Stomach (tissue), 19 donors: ENCODE measurements at places on chromosomes 11 and 22.

DNA sequence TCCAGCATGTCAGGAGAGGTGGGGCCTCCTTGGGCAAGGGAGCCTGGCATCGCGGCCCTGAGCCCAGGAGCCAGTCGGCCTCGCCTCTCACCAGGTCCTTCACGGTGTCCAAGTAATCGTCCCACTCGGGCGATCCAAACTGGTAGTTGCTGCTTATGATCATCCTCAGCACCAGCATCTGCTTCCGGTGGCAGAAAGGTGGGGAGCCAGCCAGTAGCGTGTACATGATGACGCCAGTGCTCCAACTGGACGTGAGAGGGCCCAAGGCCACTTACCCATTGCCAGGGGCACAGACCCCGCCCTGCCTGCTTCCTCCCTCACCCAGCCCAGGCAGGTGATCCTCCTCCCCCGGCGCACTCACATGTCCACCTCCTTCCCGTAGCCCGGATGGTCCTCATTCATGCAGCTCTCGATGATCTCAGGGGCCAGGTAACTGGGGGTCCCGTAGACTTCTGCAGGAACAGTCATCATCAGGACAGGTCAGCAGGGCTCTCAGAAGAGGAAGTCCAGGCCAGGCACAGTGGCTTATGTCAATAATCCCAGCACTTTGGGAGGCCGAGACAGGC, 214.7 kb downstream of the OR4C45 start:
- DNase-seq = no peak

- DNase-seq = no peak
Observed at GRCh38 chr11:93199616-93200015, 1.8 kb upstream of the SLC36A4 start.

- DNase-seq = peak; percentile 33
Observed at GRCh38 chr11:27467181-27467913, 5.2 kb downstream of the LGR4 start.

DNA sequence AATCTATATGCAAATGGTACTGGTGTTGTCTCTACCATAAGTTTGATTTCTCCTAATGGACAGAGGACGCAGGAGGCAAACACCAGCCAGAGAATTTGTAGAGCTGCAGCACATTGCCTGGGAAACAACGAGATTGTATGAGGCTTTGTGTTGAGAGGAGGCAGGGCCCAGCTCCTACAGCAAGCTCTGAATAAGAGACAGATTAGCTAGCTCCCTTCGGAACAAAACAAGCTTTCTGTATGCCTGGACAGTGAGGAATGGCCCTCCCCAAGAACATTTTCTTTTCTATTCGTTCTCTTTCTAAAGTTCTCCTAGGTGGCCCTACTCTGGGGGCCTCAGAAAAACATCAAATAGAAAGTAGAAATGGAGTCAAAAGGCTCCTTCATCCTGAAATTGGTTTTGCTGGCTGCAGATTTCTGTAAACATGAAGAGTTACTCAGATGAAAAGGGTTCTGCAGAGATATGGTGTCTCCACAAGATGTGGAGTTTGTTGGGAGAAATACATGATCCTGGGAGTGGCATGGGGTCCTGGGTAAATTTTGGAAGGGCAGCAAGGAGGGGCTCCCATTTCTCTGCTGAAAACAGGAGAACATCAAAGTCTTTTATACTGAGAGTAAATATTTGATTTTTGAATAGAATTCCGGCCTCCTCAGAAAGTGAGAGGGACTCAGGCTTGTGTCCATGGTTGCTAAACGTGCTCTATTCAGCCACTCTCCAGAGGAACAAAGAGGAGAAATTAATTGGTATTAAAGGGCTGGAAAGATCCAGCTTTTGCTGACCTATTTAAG, 6.8 kb upstream of the HEPACAM start:
- no peak for DNase-seq

- no peak for DNase-seq
Observed at GRCh38 chr11:95821640-95822039, 31.3 kb downstream of the CEP57 start.

DNA sequence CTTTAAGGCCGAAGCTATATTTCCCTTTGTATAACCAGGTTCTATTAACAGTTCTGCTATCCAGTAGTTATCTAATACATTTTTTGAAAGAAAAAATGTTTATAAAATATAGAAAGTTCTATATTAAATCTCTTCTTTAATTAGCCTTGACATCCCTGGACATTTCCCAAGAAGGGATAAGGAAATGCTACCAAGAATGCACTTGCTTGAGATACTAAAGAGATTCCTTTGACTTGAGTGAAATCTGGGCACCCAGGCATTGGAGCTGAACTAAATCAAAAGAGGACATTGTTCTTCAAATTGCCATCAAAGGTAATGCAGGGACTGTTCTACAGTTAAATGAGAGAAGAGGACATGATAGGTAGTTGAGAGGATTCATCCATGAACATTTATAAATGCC, 535.9 kb upstream of the FAT3 start:
- DNase-seq = no peak

DNA sequence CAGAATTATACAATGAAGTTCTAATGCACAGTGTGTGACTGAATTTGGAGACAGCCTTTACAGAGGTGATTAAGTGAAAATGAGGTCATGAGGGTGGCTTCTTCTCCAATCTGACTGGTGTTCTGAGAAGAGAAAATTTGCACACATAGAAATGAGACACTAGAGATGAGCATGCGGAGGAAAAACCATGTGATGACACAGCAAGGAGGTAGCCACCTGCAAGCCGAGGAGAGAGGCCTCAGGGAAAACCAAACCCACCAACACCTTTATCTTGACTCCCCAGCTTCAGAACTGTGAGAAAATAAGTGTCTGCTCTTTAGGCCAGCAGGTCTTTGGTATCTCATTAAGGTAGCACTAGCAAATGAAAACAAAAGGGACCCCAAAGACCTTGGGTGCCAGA, 93.2 kb downstream of the GGTLC2 start:
- DNase-seq = no peak

- no peak for DNase-seq
Observed at GRCh38 chr11:73239571-73240189, 21.6 kb downstream of the P2RY2 start.

DNA sequence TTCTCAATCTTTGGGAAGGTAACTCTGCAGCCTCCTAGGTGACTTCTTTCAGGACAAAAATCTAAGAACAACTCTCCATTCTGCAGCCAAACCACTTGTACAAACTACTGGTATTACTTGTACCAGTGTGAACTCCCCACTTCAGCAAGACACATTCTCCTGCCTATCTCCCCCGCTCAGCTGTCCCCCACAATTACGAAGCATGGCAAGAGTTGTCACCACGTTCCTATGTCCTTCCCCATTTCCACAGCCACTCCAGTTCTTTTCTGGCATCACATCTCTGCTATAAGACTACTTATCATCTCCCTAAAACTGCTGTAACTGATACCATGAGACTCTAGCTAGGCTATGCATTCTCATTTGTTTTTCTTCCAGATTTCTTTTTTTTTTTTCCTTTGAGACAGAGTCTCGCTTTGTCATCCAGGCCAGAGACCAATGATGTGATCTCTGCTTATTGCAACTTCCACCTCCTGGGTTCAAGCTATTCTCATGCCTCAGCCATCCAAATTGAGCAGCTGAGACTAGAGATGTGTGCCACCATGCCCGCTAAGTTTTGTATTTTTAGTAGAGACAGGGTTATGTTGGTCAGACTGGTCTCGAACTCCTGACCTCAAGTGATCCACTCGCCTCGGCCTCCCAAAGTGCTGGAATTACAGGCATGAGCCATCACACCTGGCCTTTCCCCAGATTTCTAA, 71.9 kb upstream of the CDON start:
- no peak for DNase-seq

DNA sequence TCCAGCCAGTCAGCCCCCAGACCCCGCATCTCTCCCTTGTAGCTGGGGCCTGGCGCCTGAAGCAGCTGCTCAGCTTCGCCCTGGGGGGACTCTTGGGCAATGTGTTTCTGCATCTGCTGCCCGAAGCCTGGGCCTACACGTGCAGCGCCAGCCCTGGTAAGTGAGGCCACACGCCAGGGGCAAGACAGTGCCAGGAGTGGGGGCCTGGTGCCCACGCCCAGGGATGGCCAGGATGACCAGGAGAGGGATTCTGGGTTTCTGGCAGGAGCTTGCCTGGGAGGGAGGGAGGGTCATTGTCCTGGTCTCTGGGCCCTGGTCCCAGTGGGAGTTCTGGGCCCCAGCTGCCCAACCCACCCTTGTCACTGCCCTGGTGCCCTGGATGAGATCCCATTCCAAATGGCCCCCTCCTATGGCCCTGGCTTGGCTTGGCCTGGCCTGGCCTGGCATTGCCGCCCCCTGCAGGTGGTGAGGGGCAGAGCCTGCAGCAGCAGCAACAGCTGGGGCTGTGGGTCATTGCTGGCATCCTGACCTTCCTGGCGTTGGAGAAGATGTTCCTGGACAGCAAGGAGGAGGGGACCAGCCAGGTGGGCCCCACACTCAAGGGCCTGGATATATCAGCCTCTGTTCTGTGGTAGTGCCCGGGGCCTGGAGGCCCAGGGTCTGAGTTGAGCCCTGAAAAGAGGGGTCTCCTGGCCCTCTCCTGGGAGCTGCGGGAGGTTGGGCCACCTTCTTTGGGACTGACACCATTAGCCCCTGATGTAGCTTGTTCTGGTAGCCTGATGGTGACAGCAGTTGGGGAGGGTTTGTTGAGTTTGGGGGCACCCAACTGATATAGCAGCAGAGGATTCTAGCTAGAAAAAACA, 3.7 kb downstream of the SLC39A13 start:
- DNase-seq = peak; percentile 71

DNA sequence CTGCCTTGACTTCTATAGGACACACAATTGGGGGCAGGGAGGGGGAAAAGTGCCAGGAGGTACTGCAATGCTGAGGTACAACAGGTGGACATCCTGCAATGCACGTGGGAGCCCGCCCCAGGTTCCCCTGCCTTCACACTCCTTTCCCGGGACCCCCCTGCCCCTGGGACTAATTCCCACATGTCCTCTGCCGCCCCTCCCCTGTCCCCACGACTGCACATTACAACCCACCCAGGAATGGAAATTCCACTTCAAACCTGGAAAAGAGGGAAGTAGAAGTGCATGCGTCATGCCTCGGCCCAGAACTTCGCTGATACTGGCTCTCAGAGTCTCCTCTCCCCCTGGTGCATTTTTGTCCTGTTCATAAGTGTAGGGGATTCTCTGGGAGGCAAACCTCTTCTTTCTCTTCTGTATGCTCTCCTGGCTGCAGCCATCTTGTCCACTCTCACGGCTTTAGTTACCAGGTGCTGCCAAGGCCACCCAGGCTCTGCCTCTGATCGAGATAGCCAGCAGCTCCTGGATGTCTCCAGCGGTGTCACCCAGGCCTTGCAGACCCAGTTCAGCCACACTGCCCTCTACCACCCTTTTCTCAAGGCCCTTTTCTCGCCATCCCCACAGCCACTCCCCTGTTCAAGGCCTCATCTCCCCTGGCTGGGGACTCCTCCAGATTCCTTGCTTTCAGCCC, 43.7 kb downstream of the GDPD5 start:
- no peak for DNase-seq

DNA sequence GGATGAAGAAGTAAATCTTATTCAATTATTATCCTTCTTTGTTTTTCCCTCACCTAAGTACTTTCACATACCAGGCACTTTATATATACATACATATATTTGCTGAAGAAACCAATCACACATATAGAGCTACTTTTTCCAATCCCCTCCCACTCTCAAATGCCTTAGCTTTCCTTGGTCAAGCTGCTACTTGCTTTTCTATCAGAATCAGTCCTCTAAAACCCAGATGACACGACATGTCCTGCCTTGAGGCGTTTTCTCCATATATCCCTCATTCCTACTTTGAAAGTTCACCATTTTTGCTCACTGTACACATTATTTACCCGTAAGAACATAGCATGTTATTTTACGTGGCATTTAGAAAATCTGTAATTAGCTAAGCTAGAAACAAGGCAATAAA, 5.4 kb downstream of the RAB38 start:
- DNase-seq = no peak

DNA sequence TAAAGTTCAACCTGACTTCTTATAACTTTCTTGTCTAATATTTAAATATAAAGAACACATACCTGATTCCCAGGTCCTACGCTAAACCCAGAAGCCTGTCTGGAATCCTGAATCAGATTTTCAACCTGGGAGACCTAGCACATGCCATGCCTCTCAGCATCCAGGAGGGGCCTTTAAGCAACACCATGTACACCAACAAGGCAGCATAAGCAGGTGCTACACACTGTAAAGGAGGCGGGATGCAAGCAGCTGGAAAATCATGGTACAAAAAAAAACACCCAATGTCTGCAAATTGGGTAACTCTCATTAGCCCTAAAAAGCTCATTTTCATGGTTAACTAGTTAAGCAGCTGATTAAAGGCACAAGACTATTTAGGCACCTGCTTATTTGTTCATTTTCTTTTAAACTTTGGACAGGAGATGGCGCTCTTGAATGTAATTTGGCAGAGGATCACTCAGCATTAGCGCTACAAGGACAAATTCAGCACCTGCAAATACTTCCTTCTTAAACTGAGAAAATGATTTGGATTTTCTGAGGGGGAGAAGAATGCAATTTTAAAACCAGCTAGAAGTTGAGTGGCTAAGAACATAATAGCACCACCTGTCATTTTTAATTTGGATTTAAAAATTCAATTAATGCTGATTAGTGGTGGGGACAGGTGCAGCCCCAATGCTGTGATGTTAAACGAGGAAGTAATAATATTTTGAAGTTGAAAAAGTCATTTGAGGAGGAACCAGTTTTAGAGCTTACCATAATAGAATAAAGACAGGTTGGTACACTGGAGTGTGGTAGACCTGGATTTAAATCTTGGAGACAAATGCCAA, 104.0 kb downstream of the FAR1 start:
- DNase-seq = no peak

DNA sequence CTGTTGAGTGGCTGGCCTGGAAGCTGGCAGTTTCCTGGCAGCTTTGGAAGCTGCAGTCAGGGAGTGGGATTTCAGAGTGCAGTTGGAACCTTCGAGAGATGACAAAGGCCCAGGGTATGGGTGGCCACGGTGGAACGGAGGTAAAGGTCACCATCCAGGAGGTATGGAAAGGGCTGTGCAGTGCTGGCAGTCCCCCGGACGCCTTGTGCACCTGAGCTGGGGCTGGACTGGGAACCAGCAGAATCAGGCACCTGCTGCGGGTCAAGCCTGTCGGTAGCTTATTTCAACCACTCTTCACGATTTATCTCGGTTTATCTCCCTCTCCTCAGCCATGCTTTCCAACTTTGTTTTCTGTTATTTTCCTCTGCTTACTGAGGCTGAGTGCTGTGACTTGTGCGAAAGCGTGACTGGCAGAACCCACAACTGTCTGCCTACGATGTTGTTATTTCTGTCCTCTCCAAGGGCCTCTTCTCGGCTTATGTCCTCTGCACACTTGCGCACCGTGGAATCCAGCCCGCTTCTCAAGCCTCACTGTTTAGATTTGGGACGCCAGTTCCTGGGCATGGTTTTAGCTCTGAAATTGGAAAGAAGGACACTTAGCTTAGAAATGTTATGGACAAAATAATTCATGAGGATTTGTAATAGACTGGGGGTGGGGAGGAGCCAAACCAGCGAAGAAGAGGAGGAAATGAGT, 24.0 kb upstream of the ATXN10 start:
- no peak for DNase-seq

DNA sequence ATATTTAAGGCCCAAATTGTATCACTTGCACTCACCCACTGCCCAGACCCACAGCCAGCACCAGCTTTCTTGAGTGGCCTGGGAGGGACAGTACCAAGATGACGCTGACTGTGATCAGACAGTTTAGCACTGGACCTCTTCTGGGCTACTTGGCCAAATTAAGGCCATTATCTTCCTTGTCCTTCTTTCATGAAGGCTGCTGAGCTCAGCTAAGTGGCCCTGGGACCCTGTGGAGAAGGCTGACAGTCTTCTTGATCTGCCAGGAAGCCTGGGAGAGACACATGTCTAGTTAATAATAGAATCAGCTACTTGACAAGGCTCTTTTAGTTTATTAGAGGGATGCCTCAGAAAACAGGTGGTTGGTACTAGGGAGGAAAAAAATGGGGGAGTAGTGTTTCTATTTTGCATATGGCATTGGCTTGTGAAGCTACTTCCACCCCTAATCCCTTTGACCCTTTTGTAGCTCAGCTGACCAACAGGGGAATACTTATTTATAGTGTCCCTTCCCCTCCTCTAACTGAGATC, 127.9 kb upstream of the NTM start:
- DNase-seq = no peak
